ENCODE measurements at places on chromosomes 5 and 9.
A peak's percentile ranks its signal among the peaks of the same experiment; 100 is the strongest.

DNA sequence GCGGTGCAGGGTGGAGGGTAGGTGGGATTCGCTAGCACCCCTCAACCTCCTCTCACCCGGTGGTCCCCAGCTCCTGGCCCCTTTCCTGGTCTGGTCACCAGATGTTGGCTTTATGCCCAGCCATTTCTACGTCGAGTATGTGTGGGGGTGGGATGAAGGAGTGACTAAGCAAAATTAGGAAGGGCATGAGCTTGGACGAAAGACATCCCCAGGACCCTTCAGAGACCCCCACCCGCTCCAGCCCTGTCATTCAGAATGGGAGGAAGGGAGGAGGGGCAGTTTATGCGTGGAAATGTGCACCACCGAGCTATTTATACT lies 742 bp downstream of the BHMT2 start:
- no peak for DNase-seq

GRCh38 chr9:85630676-85631075 lies 111.1 kb downstream of the AGTPBP1 start:
- DNase-seq, result no peak

DNA sequence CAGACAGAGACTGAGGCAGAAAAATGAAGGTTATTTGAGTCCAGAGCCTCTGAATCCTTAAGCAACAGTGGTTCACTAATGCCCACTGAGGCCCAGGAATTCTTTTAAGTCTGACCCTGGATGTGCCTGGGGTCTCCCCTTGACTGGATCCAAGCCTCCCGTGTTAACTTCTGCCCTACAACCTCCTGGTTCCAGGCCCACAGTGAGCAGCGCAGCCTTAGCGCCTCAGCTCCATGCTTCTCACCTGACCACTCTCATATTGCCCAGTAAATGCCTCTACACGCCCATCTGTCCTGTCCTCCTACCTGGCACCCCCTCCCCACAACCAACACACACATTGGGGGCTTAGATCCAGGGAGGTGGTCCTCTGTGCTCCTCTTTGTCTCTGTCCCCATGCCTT lies 6.4 kb downstream of the IL3 start:
- no peak for DNase-seq

DNA sequence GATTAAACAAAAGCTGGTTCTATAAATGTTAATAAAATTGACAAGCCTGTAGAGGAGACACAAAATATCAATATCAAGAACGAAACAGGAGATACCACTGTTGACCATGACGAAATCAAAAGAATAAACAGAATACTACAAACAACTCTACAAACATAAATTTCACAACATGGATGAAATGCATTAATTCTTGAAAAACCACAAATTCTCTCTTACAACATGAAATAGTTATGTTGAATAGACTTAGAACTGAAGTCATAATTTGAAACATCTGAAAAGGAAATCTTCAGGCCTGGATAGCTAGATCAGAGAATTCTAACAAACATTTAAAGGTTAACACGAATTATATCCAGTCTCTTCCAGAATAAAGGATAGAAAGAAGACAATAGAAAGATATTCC lies 6.9 kb upstream of the SPATA31C1 start:
- DNase-seq, result no peak

DNA sequence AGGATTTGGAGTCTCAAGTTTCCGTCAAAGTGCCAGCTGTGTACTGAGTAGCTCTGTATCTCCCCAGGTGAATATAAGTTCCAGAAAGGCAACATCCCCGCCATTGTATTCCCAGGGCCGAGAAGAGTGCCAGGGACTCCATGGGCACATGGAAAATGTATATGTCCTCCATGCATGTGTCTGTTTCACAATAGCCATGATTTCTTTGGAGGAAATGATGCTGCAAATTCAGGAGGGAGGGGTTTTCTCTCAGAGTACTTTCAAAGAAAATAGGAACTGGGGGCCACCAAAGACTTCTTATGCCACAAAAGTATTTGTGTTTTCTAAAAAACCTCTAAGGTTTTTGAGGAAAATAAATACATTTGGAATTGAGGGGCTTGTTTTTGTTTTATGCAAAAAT lies 524.6 kb downstream of the BNC2 start:
- DNase-seq, result no peak

DNA sequence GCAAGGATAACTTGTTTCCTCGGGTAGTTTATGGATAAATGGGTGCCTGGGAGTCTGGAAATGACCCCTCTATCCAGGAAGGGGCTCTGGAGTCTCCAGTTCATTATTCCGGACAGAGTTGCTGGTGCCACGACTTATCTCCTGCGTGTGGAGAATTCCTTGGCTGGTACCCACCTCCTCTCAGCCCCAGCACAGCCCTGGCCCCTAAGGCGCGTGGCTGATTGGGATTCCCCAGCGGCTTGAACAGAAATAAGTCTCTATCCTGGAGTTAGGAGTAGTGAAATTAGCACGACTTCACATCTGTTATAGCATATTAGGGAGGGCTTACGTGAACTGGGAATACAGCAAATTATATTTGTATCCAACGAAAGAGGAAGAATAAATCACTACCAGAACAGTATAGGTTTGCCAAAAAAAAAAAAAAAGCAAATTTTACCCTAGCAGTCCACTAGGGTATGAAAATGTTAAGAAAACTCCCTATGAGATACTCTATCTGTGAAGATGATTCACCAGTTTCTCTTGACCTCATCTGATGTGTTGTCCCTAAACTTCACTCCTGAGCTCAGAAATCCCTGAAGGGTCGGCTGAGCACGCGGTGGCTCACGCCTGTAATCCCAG lies 172.5 kb upstream of the OTULINL start:
- no peak for DNase-seq

DNA sequence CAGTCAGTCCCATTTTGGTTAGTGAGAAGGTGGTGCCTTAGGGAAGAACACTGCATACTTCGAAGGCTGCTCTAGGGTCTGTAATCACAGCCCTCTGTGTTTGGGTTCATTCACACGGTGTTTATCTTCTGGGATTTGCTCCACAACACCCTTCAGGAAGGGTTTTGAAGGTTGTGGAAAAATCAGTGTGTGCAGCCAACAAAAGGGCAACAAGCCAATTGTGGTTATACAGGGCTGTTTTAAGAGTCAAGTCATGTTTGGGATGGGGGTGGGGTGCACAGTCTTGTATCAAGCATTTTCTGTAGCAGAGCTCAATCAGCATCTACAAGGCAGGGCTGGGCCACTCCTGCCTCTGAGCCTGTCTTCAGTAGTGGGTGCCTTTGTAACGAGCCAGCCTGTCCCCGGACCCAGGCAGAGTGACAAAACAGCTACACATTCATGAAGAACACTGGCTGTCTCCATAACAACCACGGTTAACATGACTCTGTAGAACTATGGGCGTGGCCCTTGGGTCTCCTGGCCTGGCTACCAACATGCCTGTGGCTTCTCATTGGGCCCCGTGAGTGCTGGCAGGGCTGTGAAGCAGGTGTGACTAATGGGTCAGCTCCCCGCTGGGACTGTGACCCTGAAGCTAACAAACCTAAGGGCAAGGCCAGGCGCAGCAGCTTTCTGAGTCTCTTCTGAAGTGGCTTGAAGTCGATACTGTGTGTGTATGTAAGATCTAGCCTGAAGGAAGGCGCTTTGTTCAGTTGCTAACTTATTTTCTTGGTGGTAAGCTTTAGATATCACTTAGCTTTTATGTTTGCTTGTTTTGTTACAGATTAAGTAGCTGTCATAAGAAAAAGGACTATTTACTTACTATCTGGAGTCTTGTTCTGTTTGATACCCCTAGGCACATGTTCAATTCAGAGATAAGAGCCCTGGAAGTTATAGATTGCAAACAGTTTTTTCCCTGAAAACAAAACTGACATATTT lies 27.9 kb upstream of the GOLM1 start:
- no peak for DNase-seq

DNA sequence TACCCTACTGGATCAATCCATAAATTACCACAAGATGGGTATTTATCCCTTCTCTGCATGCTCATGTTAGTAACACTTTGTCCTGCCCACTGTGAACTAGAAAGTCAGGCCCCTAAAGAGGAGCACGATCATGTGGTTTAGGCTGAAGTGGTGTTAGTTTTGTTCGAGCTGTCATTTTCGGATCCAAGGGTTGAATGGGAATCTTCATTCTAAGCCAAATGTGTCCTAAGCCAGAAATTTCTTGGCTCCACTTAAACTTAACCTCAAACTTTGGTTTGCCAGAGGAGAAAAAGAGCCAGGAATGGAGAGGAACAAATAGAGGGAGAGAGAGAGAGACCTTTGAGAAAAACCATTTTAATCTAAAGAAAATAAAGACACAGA lies 837.7 kb upstream of the ZNF608 start:
- DNase-seq, result no peak

DNA sequence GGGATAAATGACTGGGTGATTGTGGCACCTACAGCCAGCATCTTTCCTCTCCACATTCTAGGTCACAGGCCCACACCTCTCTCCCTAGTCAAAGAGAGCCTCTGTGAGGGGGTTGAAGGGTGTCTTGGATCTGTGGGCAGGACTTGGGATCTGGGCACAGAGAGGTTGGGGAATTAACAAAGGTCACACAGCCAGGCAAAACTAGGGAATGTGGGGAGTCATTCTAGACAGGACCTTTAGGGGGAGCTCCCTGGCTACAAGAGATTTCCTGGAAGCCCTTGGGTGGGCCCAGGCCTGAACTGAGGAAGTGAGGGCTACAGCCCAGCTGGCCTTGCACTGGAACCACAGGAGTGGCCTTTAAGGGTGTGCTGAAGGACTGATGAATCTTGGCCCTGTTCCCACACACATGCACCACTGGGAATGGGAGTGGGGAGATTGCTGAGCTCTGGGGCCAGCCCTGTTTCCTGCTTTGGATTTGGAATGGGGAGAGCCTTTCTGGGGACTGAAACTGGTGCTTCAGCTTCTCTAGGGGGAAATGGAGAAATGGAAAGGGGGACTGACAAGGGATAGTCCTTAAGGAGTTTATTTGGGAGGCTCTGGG lies 12.4 kb upstream of the CXXC5 start:
- no peak for DNase-seq

GRCh38 chr9:75889577-75889976 lies 896 bp upstream of the PCSK5 start:
- peak; percentile 3 for DNase-seq

DNA sequence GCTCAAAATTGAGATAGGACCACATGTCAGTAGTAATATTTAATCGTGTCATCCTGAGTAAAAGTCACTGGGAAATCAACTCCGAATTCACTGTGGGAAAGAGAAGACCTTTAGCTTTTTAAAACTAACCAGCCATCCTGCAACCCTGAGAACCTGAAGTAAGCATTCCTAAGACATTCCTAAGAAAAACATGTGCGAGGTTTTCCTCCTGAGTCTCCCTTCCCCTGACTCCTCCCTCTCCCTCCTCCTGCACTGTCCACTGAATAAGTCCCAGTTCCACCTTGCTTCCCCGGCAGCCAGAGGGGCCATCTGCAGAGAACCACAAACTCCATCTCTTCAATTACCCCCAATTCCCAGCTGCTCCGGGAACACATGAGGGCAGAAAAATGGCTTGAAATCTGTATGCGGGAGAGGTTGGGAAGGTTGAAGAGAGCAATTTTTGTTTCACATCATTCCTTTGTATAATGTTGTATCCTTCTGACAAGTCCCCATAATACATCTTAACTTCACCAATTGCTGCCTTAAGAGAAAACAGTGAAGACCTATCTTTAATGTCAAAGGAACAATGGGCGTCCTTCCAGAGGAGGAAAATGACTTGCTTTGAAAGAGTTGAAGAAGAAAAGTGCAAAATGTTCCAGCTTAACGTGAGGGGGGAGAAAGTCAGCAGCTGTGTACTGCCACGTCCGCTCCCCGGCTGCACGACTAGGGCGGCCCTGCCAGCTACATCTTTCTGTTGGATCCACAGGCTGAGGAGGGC lies 186.3 kb downstream of the ZNF462 start:
- no peak for DNase-seq

DNA sequence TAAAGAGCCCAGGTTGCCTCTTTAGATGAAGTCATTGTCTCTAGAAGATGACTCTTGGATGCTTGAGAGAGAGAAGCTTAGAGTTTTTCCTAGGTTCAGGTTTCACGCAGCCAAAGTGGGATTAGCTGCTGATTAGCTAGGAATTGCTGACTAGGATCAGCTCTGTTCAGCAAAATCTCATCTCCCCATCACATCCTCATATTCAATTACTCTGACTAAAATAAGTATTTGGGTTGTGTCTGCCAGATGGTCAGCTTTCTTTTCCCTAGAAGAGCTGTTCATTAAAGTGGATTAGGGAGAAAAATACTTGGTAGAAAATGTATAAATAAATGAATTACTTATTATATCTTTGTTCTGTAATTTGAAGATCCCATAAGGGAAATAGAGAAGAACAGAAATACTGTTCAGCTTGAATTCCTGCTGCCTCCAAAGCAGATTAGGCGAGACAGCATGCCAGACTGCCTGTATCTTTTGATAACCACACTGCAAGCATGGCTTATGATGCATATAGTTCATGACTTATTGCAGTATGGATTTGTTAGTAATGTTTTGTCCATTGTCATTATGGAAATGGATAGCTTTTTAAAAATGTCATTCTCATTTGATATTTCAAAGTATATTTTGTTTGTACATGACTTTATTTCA lies 184.8 kb upstream of the CD180 start:
- DNase-seq, result no peak

GRCh38 chr5:155936520-155937406 lies 390.2 kb upstream of the SGCD start:
- no peak for DNase-seq

- DNase-seq, result no peak
Measured at GRCh38 chr5:139670369-139671095, 22.4 kb downstream of the CXXC5 start.

- DNase-seq, result no peak
Measured at GRCh38 chr5:37846786-37847310, 7.0 kb upstream of the GDNF start.

DNA sequence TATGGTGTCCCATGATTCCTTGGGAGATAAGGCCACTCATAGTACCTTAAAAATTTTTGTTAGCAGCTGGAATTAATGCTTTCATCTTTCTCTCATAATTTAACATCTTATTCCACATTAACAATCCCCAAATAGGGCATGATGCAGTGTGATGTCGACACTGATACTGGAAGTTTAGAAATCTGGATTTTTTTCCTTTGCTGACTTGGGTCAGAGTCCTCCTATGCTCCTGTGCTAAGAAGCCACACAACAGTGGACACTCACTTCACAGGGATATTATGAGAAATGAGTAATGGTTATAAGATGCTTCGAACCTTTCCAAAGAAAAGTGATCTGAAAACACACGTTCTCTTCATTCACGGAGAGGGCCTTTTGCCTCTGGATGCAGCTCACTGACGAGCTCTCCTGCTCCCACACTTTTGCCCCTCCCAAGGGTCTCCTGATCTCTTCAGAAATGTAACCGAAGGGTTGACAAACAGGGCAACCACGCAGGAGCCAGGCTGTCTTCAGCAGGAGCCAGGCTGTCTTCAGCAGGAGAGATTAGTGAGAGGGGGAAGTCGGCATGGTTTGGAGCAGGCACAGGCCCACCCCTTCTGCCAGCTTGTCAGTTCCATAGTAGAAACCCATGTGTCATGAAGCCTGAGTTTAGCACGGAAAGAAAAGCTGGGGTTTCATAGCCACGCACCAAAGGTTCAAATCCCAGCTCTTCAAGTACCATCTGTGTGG lies 247.8 kb downstream of the AOPEP start:
- no peak for DNase-seq

Measured in stimulated activated CD4-positive, alpha-beta T cell treated with anti-CD3 and anti-CD28 coated beads, Interleukin-4, amount 100 ng/mL, for 24 hours (primary cell).